ENCODE measurements at places on chromosomes 16 and 17. TPM values are rescaled to one million over a fixed set of nuclear protein-coding genes. Genes with fewer than 3 reads are reported as not detected.

Gene MYL4
- total RNA-seq: not detected

Gene NPW
- not detected for total RNA-seq

Gene IRX5
- 3.2 TPM for total RNA-seq

Gene SULT1A1
- 10.0 TPM for total RNA-seq

Gene KRTAP3-2
- total RNA-seq: not detected

Gene FBXO39
- total RNA-seq: not detected

Gene ZG16
- total RNA-seq: not detected

Gene NHLRC4
- total RNA-seq: 0.42 TPM

Gene RFFL
- 35.2 TPM for total RNA-seq

DNA sequence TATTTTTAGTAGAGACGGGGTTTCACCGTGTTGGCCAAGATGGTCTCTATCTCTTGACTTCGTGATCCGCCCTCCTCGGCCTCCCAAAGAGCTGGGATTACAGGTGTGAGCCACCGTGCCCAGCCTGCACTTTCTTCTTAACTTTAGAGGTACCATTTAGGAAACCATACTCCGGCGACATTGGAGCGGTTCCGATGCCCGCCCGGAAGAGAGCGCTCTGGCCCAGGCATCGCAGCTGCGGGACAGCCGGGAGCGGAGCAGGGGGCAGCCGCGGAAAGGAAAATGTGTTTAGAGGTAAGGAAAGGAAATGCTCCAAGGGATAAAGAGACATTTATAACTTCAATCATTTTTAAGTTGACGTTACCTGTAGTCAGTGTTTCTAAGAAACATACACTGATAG lies 6.0 kb upstream of the HS3ST3B1 start:
- DNase-seq: no peak
- no peak overlapping the region for H3K27ac ChIP-seq
- H3K27me3 ChIP-seq: peaks cover 56% of the 10 kb centered on the region

DNA sequence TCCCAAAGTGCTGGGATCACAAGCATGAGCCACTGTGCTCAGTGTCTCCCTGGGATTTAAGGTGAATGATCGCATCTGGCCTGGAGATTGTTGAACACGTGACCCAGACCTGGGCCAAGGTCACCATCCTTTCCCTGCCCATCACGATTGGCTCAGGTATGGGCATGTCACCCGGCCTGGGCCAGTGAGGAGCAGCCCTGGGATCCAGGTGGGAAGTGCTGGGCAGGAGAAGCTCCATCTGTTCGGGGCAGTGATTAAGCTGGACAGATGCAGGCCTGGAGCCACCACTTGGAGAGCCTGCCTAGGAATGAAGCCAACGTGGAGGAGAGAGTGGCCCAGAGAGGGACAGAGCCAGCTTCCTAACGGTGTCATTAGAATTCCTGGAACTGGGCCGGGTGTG lies 6.8 kb downstream of the LAT start:
- no peak for DNase-seq
- H3K4me3 ChIP-seq: no peak overlapping the region
- H3K27me3 ChIP-seq: peaks cover 4% of the 10 kb centered on the region
- no peak overlapping the region for H3K27ac ChIP-seq
- H3K36me3 ChIP-seq: peaks cover 15% of the 10 kb centered on the region

GRCh38 chr17:13631529-13631928 lies 29.8 kb upstream of the HS3ST3A1 start:
- no peaks in the 10 kb centered on the region for H3K27me3 ChIP-seq
- DNase-seq: no peak
- no peaks in the 10 kb centered on the region for H3K4me1 ChIP-seq
- no peak overlapping the region for H3K4me3 ChIP-seq
- H3K27ac ChIP-seq: no peak overlapping the region
- no peaks in the 10 kb centered on the region for H3K36me3 ChIP-seq

DNA sequence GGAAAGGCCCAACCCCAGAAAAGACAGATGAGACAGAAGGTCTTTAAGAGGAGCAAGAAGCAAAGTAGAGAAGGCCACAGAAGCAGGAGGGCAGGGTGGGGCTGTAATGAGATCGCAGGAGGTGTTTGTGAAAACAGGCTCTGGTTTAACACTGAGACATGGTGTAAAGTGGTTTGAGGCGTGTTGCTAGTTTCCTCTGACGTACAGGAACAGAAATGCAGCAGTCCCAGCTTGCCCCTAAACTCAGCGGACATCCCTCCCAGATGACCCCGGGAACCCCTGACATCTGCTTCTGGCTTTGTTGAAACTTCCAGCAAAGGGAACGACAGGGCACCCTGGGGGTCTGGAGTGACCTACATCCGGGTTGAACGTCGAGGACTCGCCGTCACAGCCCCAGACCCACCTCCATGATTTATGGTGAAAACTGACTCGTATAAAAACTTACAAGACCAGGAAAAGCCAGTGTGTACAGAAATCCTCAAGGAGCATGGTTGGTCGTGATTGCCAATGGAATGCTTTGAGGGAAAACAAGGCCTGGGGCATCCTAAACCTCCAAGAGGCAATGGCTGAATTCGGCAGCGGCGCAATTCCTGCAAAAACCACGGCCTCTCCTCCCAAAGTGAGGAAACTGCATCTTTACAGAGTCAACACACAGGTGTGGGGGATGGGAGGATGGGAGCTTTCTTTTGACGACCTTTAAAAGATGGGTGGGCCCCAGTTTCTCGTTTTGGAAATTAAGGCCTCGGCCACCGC lies 25.8 kb downstream of the LITAF start:
- H3K4me1 ChIP-seq: peaks cover 9% of the 10 kb centered on the region
- no peaks in the 10 kb centered on the region for H3K36me3 ChIP-seq
- H3K4me3 ChIP-seq: no peak overlapping the region
- H3K27me3 ChIP-seq: no peaks in the 10 kb centered on the region
- H3K27ac ChIP-seq: peak overlapping the region; percentile 65

GRCh38 chr17:46722662-46723285 lies 95.7 kb downstream of the WNT3 start:
- no peaks in the 10 kb centered on the region for H3K4me1 ChIP-seq
- no peak overlapping the region for H3K4me3 ChIP-seq
- no peaks in the 10 kb centered on the region for H3K27me3 ChIP-seq
- peaks cover 21% of the 10 kb centered on the region for H3K36me3 ChIP-seq
- no peak for DNase-seq

DNA sequence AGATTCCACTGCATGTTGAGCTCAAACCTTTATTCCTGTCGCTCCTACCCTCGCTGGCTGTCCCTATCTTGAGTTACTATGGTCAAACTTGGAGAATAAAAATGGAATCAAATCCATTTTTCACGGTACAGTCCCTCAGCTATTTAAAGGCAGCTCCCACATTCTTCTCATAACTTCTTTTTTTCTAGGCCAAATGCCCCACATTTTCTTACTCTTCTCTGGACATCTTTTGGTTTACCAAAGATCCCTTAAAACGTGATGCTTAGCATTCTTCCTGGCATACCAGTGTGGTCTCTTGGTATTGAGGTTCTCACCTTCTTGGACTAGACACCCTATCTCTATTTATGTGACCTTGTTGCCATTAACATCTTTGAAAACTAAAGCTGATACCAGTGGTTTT lies 48.3 kb upstream of the MAF start:
- no peak overlapping the region for H3K4me3 ChIP-seq
- DNase-seq: no peak
- no peaks in the 10 kb centered on the region for H3K27me3 ChIP-seq

- DNase-seq: peak; percentile 5
- no peak overlapping the region for H3K4me3 ChIP-seq
- no peaks in the 10 kb centered on the region for H3K4me1 ChIP-seq
- H3K36me3 ChIP-seq: no peaks in the 10 kb centered on the region
- H3K27me3 ChIP-seq: no peaks in the 10 kb centered on the region
Measured at GRCh38 chr16:7025616-7026190, 306.9 kb upstream of the RBFOX1 start.

DNA sequence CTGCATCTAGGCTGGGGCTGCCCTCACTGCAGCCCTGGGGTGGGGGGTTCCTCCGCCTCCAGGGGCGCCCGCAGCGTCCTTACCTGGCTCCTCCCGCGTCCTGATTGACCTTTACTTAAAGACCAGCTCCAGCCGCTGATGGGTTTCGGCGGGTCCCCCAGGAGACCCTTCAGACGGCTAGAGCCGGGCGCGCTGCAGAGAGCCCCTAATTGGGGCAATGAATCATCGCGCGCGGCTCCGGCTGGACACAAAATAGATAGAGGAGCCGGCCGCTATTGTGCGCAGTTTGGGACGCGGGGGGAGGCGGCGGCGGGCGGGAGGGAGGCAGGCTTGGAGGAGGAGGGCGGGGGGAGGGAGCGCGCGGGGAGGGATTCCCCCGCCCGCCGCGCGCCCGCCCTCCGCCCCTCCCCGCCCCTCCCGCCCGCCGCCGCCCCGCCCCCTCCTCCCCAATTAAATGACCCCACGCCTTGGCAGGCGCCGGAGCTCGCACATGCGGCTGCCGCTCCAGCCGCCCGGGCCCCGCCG lies 56.5 kb upstream of the CIBAR2 start:
- H3K4me3 ChIP-seq: peak overlapping the region; percentile 32
- peak overlapping the region; percentile 80 for H3K27ac ChIP-seq
- peak; percentile 82 for DNase-seq
- H3K36me3 ChIP-seq: no peaks in the 10 kb centered on the region
- H3K4me1 ChIP-seq: peaks cover 37% of the 10 kb centered on the region

DNA sequence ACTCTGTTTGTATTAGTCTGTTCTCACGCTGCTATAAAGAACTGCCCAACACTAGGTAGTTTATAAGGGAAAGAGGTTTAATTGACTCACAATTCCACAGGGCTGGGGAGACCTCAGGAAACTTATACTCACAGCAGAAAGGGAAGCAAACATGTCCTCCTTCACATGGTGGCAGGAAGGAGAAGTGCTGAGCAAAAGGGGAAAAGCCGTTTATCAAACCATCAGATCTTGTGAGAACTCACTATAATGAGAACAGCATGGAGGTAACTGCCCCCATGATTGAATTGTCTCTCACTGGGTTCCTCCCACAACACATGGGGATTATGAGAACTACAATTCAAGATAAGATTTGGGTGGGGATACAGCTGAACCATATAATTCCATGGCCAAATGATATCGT lies 30.9 kb downstream of the ABCC1 start:
- H3K36me3 ChIP-seq: no peaks in the 10 kb centered on the region
- no peaks in the 10 kb centered on the region for H3K27me3 ChIP-seq
- H3K4me3 ChIP-seq: no peak overlapping the region
- H3K4me1 ChIP-seq: peaks cover 48% of the 10 kb centered on the region

GRCh38 chr17:80082403-80083135 lies 18.8 kb upstream of the GAA start:
- peak overlapping the region; percentile 7 for H3K4me3 ChIP-seq
- H3K27me3 ChIP-seq: no peaks in the 10 kb centered on the region
- DNase-seq: peak; percentile 55
- H3K4me1 ChIP-seq: peaks cover 6% of the 10 kb centered on the region
- H3K27ac ChIP-seq: no peak overlapping the region

- no peak for DNase-seq
- H3K4me1 ChIP-seq: peaks cover 17% of the 10 kb centered on the region
- H3K27me3 ChIP-seq: no peaks in the 10 kb centered on the region
- no peaks in the 10 kb centered on the region for H3K36me3 ChIP-seq
- peak overlapping the region; percentile 14 for H3K27ac ChIP-seq
Measured at GRCh38 chr16:325375-326145, 27.0 kb downstream of the AXIN1 start.

DNA sequence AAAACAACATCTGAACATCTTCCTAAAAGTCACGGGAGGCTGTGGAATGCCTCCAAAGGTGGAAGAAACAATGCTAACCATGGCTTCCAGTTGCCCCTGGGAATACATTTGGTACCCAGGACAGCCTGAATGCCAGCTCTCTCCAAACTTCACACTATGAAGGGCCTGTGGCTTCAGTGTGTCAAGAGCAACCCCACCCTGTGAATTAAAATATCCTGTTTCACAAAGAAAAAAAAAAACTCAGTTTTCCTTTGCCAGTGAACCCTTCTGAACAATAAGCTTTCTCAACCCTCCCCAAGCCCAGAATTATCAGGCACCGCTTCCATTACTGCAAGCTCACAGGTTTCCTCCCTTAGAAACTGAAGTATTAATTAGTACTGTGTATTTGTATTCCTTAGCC lies 69.8 kb downstream of the SLC39A11 start:
- H3K4me1 ChIP-seq: peaks cover 6% of the 10 kb centered on the region
- H3K27me3 ChIP-seq: no peaks in the 10 kb centered on the region
- H3K36me3 ChIP-seq: no peaks in the 10 kb centered on the region
- DNase-seq: no peak

GRCh38 chr17:67171560-67171959 lies 73.4 kb downstream of the HELZ start:
- H3K36me3 ChIP-seq: no peaks in the 10 kb centered on the region
- H3K27me3 ChIP-seq: no peaks in the 10 kb centered on the region
- no peak overlapping the region for H3K27ac ChIP-seq
